Stimulated activated CD8-positive, alpha-beta memory T cell treated with anti-CD3 and anti-CD28 coated beads, Interleukin-15, amount 100 ng/mL, for 1 hour (primary cell): ENCODE measurements at places on chromosomes 11 and 22.

DNA sequence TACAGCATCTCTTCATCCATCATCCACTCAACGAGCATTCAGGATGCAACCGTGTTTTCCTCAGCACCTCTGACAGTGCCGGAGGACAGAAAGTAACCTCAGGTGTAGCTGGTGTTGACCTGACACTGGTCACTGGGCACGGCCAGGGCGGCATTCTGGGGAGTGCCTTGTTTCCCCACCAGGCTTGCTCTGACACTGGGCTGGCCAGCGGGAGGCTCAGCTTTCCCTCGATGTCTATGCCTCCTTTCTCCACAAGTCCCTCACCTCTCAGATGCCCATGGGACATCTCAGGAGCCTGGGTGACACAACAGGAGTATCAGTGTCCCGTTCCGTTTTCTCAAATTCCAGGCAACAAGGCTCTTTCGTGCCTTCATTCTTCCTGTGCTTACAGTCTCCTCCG lies 28.9 kb downstream of the CD6 start:
- DNase-seq = no peak

DNA sequence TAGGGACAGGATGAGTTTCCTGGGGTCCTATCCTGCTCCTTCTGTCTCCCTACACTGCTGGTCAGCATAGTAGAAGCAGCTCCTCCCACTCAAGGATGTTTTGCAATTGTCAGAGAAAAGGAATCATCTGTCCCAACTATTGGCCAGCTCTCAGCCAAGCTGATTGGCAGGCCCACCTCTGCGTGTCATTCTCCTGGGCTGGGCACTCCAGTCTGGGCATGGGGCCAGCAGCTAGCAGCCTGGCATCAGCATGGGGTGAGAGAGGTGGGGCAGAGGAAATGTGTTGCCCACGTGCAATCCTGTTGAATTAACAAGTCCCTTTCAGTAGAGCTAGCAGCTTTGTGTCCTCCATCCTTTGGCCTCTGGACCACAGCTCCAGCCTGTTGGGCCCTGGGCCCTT lies 14.1 kb downstream of the ANKK1 start:
- DNase-seq = no peak

GRCh38 chr22:49460592-49461281 lies 366.9 kb downstream of the BRD1 start:
- no peak for DNase-seq

DNA sequence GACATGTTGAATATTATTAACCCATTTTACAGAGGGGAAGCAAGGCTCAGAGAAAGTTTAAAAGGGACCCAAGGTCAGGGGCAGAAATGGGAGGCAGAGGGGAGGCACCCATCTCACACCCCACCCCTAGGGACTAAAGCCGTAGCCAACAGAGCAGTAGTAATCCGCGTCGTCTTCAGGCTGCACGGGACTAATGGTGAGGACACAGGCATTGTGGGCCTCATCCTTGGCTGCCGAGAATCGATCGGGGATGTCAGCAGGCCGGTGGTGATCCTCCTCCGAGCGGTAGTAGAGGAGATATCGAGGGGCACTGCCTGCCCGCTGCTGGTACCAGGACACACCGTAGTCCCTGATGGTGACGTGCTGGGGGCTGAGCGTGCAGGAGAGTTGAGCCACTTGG lies 1.5 kb downstream of the VPREB3 start:
- DNase-seq = no peak

GRCh38 chr22:23696326-23696851 lies 5.6 kb downstream of the RGL4 start:
- DNase-seq = peak; percentile 38

DNA sequence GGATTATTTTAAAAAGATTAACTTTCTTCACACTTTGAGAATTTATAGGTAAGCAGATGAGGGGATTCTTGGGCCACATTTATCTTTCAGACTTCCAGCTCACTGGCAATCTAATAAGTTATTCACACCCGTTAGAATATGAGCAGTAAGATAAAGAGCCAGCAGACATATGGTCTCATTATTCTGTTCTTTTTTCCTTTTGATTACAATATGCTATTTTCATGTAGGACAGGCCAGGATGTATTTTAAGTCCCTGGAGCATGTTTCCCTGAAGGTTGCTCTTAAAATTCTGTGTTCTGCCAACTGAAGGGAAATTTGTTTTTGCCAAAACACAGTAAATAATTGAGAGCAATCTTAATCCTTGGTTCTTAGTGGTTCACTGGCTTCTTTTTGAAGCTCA lies 22.2 kb downstream of the PDHX start:
- DNase-seq = no peak

GRCh38 chr11:105447936-105448702 lies 161.8 kb upstream of the GRIA4 start:
- no peak for DNase-seq

DNA sequence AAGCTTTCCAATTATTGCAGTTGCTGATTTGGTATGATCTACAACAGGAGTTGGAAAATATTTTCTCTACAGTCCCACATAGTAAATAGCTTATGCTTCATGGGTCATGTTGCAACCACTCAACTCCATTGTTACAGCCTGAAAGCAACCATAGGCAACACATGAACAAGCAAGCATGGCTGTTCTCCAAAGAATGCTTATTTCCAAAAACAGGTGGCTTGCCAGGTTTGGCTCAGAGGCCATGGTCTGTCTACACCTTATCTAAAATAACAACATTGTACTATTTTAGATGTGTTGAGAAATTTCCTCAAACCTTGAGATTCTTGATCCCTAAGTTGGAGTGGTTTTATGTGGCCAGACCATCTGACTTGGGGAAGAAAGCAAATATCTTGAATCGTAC lies 153.9 kb upstream of the MPPED2 start:
- no peak for DNase-seq

DNA sequence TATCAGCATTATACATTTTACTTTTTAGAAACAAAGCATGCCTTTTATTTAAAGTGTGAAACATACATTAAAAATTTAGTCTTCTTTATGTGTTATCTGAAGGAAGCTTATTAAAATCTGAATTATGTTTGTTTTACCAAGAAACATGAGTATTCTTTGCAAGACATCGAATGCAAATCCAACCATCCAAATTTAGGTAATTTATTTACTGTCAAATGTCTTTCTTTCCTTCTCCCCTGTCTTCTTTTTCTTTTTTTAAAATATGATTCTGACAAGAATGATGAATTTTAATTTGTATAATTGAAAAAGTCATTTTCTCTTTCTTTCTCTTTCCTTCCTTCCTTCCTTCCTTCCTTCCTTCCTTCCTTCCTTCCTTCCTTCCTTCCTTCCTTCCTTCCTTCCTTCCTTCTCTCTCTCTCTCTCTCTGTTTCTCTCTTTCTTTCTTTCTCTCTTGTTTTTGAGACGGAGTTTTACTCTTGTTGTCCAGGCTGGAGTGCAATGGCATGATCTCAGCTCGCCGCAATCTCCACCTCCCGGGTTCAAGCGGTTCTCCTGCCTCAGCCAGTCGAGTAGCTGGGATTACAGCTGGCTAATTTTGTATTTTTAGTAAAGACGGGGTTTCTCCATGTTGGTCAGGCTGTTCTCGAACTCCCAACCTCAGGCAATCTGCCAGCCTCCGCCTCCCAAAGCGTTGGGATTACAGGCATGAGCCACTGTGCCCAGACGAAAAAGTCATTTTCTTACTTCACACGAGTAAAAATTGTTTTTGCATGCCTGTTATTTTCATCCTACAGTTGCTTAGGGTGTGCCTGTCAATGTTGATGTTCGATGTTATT lies 157.5 kb downstream of the TMEM135 start:
- DNase-seq = no peak

DNA sequence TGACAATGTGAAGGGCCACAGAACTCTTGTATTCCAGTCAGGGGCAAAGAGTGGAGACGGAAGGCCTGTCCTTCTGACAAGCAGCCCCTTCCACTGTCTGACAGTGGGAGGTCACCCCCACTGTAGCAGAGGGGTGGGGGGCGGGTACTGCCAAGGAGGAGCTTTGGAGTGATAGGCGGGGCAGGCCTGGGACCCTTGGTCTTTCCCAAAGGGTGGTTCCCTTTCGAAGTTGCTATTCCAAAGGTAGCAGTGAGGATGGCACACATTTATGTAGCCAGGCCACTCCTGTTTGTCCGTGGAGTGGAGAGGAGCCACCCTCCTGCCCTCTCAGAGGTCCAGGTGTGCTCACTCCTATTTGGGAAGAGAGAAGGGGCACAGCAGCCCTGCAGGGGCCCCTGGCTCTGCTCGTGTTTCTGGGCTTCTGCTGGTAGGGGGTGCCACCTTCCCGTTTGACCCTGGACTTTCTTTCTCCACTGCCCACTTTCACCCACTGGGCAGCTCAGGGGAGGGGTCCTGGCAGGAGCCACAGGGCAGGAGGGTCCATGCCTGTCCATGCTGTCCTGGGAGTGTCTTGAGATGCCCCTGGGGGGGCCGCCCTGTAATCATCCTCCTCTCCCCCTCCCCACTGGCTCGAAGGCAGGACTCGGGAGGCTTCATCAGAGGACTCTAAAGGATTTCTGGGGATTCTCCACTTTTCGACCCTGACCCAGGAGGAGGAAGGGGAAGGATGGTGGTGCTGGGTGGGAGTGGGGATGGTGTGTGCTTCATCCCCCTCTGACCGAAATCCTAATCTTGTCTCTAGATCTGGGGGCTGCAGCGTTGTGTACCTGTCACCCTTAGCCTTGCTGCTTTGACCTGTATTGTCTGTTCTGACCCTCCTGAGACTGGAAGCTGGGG lies 994 bp downstream of the TAGLN start:
- DNase-seq = no peak

GRCh38 chr11:72821920-72822799 lies 7.9 kb downstream of the ATG16L2 start:
- DNase-seq = peak; percentile 52
